ENCODE measurements at places on chromosomes 1 and 21. TPM values are rescaled to one million over a fixed set of nuclear protein-coding genes. Genes with fewer than 3 reads are reported as not detected.

Gene CENPF
- total RNA-seq: 71.0 TPM

Gene SYT6
- not detected for total RNA-seq

- DNase-seq: no peak
Measured at GRCh38 chr1:181139631-181140061, 51.1 kb downstream of the IER5 start.

GRCh38 chr21:41622831-41623548 lies 115.0 kb upstream of the TMPRSS2 start:
- DNase-seq: peak; percentile 48

Measured in Caki2 (cell line).